ENCODE measurements at places on chromosomes 16 and 17. TPM values are rescaled to one million over a fixed set of nuclear protein-coding genes. Genes with fewer than 3 reads are reported as not detected.

The CASKIN1 gene
- total RNA-seq = 0.11 TPM

The APPBP2 gene
- total RNA-seq = 30.7 TPM

The BICDL2 gene
- total RNA-seq = 91.8 TPM

The SHISA6 gene
- total RNA-seq = 0.70 TPM

The CHRNB1 gene
- 9.6 TPM for total RNA-seq

The TPSB2 gene
- total RNA-seq = 6.4 TPM

The NME3 gene
- total RNA-seq = 62.9 TPM

The PRR35 gene
- not detected for total RNA-seq

The SDR42E2 gene
- total RNA-seq = not detected

The TMC7 gene
- total RNA-seq = 12.7 TPM

The CNGB1 gene
- 0.49 TPM for total RNA-seq

The ZNF23 gene
- 6.4 TPM for total RNA-seq

The HASPIN gene
- 2.6 TPM for total RNA-seq

The KRT28 gene
- total RNA-seq = not detected

The PRSS22 gene
- total RNA-seq = 0.78 TPM

The KRTAP4-6 gene
- not detected for total RNA-seq

The KRT33A gene
- not detected for total RNA-seq

The SP6 gene
- total RNA-seq = 4.4 TPM

The RAMP2 gene
- 7.7 TPM for total RNA-seq
